ENCODE measurements at places on chromosomes 6 and 20.

DNA sequence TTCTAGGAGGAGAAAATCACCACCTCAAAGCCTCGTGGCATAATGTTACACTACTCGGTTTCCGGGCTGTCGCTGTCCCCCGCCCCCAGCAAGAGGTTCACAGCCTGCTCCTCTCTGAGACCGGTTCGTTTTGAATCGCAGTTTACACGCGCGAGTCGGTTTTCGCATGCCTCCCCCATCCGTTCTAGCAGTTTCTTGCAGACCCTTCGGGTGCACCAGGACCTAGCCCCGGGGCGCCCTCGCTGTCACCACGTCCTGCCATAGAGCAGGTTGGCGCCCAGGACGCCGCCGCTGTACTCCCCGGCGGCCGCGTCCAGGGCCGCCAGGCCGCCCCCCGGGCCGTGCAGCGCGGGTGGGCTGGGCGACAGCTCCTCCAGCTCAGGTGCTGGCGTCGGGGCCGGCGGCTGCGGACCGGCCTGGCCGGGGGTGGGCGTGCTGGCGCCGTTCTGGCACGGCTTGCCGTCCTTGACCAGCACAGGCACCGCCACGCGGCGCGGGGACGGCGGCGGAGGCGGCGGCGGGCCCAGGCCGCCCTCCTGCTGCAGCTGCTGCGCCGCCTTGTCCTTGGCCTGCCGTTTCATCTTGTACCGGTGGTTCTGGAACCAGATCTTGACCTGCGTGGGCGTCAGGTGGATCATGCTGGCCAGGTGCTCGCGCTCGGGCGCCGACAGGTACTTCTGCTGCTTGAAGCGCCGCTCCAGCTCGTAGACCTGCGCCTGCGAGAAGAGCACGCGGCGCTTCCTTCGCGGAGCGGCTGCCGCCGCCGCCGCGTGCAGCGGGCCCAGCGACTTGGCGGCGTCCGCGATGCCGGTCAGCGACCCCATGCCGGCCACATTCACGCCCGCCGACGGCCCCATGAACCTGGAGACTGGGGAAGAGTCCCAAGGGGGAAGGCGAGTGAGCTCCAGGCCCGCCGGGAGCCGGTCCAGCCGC is 1.4 kb downstream of the NKX2-4 start:
- peak; percentile 4 for DNase-seq

GRCh38 chr20:13396826-13397225 is 175.8 kb downstream of the ISM1 start:
- no peak for DNase-seq

DNA sequence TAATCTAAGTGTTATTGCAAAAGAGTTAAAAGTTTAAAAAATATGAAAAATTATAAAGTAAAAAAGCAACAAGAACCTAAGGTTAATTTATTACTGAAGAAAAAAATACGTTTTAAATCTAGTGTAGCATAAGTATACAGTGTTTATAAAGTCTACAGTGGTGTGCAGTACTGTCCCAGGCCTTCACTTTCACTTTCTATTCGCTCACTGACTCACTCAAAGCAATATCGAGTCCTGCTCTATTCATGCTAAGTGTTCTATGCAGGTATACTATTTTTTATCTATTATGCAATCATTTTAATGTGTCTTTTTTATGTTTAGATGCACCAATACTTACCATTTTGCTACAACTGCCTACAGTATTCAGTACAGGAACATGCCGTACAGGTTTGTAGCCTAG is 113.0 kb downstream of the MANEA start:
- DNase-seq = no peak

DNA sequence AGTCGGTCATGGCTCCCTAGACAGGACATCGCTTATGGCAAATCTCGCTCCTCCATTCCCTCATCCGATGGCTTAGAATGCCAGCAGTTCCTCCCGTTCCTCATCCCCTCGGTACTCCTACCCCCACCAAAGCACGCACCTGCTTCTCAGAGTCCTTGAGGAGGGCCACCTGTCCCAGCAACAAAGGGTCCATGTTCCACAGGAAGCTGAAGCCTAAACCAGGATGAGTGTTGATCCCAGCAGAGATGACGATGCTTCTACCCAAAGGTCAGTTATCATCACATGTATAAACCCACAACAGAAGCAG is 111.2 kb downstream of the THBS2 start:
- no peak for DNase-seq

DNA sequence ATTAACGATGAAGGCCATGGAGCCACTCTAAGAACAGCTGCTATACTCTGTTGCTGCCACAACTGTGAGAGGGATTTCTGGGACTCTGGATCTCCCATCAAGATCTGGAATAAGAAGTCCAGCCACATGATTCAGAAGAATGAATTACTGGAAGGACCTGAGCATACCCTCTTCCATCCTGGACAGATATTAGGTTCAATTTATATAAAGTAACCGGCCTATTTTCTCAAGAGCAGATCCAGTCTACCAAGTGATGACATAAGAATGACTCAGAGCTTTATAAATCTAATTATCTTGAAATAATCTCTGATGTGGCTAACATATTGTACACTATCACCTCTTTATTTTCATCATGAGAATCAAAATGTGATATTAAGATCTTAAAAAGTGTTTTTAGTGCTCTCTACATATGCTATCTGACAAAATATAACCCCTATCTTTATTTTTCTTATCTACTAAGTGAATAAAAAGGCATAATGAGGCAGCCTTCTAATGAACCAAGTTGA is 45.1 kb downstream of the COL9A1 start:
- DNase-seq = no peak

GRCh38 chr20:16810216-16810615 is 62.1 kb downstream of the OTOR start:
- DNase-seq = no peak

DNA sequence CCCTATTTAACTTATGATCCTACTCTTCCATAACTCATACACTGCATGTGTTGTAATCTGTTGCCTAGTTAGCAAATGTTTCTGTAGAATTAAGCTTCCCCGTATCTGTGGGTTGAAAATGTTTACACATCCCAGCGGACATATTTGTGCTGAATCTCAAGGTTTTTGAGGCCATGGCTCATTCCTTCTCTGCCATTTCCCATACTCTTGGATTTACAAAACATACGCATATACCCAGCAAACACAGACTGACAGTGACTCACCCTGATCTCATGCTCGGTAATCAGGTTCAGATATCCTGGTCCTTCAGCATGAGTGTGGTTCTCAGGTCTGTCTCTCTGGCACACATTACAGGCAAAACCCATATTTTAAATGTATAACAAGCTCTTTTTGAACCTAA is 58.7 kb downstream of the AGPAT4 start:
- no peak for DNase-seq

- no peak for DNase-seq
Measured at GRCh38 chr6:26159357-26160273, 72.4 kb downstream of the HFE start.

DNA sequence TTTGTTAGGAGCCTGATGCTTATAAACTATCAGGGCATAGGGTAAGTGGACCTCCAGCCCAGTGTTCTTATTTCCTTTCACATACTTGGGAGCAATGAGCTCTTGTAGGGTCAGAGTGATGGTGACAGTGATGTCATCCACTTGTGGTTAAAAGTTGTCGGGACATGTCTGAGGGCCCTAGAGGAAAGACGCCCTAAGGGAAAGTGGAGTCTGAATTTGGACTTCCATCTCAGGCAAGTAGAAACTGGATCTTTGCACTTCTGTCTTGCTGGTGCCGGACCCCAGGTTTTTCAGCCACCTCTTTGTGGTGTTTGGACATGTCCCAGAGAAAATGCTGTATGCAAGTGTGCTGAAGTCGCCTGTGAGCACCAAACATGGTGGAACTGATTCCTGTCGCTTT is 900.5 kb downstream of the C6orf118 start:
- no peak for DNase-seq

DNA sequence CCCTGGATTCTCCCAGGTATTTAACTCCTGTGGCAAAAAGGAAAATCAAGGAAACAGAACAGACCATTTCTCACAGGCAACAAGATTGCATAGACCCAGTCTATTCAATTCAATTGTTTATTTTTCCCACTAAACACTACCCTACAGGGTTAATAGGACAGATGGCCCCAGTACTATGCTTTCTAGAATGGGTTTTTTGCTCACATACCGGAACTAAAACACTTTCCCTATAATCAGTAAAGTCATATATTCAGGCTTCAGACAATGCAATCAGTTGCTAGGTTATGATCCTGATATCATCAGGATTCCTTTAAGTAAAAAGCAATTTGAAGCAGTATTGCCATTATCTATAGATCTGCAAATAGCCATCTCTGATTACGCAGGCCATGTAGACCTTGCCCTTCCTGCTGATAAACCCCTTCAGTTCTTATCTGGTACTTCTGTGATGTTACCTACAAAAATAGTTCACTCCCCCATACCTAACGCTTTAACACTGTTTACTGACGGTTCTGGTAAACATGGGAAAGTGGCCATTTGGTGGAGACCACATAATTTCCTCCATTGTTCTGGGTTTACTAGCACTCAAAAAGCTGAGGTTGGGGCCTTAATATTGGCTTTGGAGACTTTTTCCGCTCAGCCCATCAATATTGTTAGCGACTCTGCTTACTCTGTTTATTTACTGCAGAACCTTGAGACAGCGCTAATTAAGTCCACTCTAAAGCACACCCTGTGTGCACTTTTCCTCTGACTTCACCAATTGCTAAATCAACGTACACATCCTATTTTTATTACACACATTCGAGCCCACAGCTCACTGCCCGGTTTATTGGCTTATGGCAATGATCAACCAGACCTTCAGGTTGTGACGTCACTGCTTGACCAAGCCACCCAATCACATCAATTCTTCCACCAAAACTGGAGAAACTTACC is 666.0 kb downstream of the PHF3 start:
- no peak for DNase-seq

DNA sequence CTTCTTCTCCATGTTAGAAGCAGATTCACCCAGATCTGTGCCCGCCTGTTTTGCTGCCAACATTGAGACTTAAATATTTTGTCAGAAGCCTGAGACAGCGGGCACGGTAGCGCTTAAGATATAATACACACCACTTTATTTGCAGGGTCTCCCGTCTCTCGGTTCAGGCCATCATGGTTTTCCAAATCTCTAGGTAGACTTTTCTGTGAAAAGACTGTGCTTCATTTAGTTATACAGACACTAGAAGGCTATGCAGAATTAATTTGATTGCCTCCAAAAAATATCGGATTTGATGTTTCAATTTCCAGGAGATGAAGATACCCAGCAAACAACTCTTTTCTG is 598 bp downstream of the TBP start:
- no peak for DNase-seq

GRCh38 chr20:38303908-38304379 is at the start of gene BPI:
Gene BPI (plus strand): TSS chr20:38304156. CDS start chr20:38304224, 68 bp downstream.
- DNase-seq = no peak

All from germinal center (tissue), 1 donor.